ENCODE measurements at places on chromosomes 2 and 18.

- DNase-seq, result no peak
Measured at GRCh38 chr2:119694845-119695521, 16.0 kb downstream of the TMEM177 start.

GRCh38 chr18:68779169-68779568, 18.7 kb upstream of the CCDC102B start:
- no peak for DNase-seq

- DNase-seq, result no peak
Measured at GRCh38 chr2:120919771-120920453, 184.2 kb downstream of the GLI2 start.

GRCh38 chr2:108184419-108184818, 55.3 kb upstream of the SULT1C3 start:
- DNase-seq, result no peak

- DNase-seq, result no peak
Measured at GRCh38 chr2:47048801-47049480, 106.2 kb downstream of the STPG4 start.

GRCh38 chr2:185502351-185502750, 236.3 kb upstream of the FSIP2 start:
- DNase-seq, result no peak

- no peak for DNase-seq
Measured at GRCh38 chr2:234840336-234840735, 111.5 kb upstream of the SH3BP4 start.

GRCh38 chr18:33751613-33752221, 173.7 kb downstream of the ASXL3 start:
- DNase-seq, result no peak

DNA sequence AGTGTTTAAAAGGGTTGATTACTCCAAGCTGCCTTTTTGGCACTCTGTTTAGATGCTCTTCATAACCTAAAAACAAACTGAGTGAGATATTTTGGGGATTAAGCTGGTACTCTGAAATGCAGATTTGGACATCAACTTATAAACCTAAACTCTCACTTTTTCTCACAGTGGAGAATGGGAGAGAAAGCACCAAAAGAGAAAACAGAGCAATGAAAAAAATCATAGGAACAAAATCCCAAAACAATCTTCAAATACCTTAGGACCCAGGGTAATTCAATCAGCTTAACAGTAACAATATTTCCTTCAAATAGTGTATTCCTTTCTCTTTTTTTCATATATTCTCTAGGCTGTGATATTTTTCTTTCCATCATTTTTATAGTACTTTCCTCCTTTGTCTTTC, 11.5 kb downstream of the LRP1B start:
- no peak for DNase-seq

GRCh38 chr2:46917628-46918027, 2.0 kb upstream of the MCFD2 start:
- no peak for DNase-seq

DNA sequence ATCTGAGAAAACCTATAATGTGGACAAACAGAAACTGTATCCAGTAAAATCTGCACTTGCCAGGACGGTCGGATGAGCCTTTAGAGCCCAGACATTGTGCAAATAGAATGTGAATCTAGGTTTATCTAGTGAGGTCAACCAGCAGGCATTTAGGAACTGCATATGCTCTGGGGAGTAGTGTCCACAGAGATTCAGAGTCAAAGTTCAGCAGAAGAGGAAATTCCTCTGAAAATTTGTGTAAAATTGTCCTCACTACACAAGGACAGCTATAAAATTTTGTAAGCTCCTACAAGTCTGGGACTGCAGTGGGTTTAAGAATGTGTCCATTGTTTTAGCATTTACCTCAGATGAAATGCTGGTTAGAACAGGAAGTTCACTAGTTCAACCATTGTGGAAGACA, 9.8 kb upstream of the NDUFV2 start:
- DNase-seq, result no peak

DNA sequence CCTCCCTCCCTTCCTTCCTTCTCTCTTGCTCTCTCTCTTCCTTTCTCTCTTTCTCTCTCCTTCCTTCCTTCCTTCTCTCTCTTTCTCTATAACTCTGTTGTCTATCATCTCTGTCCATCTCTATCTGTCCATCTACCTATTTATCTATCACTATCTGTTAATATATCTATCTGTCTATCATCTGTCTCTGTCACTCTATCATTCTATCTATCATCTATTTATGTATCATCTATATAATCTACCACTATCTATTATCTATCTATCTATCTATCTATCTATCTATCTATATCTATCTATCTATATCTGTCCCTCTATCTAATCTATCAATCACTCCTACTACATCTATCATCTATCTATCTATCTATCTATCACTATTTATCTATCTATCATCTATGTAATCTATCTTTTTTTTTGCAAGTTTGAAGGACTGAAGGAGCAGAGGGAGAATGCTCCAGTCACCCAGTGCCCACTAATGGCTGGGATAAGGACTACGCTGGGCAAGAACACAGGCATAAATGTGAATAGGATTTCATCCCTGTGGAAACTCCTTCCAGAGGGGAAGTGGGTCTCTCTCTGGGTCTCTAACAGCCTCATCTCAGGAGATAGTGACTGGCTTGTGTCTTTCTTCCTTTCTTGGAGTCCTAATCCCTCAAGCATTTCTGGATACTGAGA, 427.0 kb downstream of the LPIN1 start:
- DNase-seq, result no peak

- no peak for DNase-seq
Measured at GRCh38 chr18:3163968-3164367, 55.8 kb downstream of the MYOM1 start.

DNA sequence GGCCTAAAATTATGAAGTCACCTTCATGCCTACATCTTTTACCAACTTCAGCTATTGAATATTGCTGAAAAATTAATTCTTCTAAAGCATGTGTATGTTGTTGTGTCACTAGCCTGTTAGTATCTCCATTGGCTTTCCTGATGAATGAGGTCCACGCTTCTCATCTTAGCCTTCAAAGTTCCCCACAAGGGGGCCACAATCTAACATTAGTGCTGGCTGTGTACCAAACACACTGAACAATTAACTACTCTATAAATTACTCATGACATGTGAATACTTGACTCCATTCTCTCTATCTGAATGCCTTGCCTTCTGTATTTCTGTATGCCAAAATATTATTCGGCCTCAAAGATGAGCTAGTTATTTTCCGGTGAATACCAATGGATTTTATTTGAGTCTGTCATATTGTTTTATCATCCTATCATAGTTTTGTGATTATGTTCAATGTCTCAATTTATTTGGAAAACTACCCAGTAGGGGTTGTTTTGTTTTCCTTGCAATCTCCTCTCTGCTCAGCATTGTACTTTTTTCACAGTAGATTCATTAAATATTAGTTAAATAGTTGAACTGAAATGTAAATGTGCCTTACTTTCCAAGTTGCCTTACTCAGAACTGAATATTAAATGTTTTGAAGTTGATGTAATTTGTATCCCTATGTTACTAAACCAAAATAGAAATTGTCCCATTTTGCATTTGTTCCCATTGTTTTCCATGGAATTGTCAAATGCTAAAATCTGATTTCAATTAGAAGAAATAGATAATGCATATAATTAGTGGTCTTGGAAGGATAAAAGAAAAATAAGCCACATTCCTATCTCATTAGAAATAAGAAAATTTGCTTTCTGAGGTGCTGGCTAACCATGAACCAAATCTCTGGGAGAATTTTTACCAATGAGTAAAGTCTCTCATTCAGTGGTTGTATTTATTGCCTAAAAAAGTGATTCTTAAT, 208.4 kb upstream of the COL3A1 start:
- no peak for DNase-seq

GRCh38 chr2:224325941-224326340, 76.0 kb downstream of the FAM124B start:
- no peak for DNase-seq

- no peak for DNase-seq
Measured at GRCh38 chr2:112683550-112684414, 37.0 kb upstream of the NT5DC4 start.

DNA sequence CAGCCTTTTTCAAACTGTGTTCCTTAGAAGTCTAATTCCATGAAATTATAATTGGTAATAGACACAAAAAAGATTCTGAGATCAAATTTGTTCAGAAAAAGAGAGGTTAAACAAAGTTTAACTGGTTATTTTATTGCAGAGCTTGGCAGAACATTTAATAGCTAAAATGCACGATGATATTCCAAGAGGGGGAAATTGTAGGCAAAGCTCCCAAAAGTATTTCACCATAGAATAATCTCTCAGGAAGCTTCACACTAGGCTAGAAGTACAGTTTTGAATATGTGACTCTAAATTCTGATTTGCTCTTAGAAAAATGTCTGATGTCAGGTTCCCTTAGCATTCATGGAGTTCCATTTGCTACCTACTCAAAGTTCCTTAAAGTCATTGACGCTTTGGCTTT, 292.4 kb upstream of the SETBP1 start:
- DNase-seq, result no peak
